Forelimb muscle (tissue), 1 donor: ENCODE measurements at places on chromosomes 6 and 20.

DNA sequence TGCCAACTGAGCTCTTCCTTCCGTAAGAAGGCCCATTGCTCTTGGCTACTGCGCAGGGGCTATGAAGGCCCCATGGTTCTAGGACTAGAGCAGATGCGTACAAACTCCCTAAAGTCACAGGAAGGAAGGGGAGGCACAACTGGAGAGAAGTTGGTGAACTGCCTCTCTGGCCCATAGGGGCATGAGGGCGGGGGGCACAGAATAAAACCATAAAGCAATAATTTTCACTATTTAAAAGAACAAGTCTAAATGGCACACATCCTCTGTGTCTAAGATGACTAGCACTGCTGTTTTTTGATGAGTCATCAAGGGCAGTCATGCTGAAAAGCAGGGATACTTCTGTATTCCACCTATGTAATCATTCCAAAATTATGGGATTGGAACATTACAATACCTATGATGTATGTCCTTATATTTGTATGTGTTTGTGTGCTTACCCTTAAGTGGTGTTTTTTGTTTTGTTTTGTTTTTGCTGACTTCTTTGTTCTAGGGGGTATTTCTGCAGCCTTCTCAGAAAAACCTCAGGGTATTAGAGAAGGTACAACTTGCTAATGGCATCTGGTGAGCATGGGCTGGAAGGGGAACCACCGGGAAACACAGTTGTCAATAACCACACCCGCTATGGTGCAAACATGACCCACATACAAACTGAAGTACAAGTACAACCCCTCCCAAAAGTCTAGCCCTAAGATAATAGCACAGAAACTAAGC, 36.9 kb downstream of the B4GALT5 start:
- DNase-seq, result no peak

- DNase-seq, result no peak
Observed at GRCh38 chr6:15417811-15418210, 171.9 kb downstream of the JARID2 start.

DNA sequence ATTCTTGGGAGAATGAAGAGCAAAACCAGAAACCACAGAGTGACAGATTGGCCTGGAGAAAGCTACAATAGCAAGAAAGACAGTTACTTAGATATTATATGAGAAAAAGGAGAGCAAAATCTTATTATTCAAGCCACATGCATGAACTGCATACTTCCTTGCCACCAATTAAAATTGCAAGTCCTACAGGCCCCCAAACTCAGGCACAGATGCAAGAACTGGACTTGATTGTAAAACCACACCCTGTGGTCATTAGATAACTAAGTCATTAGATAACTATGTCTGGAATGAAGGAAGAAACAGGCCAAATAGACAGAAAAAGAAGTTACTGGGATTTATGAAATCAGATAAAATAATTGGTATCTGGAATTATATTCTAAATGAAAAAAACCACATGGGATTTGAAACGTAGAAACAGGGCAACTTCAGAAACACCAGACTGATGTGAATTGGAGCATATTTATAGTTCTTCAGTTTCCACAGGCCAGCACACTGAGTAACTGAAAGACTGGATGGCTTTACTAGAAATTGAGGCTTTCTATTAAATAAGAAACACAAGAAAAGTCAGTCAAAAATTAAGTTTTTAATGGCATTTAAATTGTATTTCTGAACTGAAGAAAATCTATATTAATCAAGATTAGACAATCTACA, 49.4 kb upstream of the CARMIL1 start:
- DNase-seq, result no peak

- DNase-seq, result no peak
Observed at GRCh38 chr6:24957199-24957598, 21.4 kb upstream of the RIPOR2 start.

GRCh38 chr6:29146179-29146578, 24.5 kb upstream of the OR2J2 start:
- no peak for DNase-seq

DNA sequence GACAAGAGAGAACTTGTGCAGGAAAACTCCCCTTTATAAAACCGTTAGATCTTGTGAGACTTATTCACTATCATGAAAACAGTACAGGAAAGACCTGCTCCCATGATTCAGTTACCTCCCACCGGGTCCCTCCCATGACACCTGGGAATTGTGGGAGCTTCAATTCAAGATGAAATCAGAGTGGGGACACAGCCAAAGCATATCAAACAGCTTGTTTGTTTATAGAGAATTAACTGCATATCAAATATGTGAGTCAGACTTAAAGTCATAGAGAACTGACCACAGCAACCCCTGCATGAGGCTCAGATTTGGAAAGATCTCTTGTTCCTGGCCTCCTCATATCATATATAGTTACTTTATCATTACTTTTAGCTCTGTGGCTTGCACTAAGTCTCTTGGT, 29.1 kb upstream of the HDAC2 start:
- no peak for DNase-seq

- no peak for DNase-seq
Observed at GRCh38 chr6:114714836-114715507, 372.1 kb upstream of the HS3ST5 start.

DNA sequence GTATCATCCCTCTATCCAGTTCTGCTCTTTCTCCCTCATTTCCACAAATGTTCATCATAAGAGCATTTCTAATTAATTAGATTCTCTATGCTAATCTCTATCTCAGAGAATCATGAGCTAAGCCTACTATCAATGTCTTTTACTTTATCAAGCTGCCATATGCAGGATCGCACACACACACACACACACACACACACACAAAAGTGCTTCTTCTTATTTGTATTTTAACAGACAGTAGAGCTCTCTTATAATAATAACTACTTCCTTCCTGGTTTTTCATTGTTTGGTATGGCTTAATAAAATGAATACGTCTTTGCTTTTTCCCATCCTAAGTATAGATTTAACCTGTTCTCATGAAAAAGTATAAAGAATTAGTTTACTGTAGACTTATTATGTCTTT, 170.2 kb downstream of the HAO1 start:
- no peak for DNase-seq

DNA sequence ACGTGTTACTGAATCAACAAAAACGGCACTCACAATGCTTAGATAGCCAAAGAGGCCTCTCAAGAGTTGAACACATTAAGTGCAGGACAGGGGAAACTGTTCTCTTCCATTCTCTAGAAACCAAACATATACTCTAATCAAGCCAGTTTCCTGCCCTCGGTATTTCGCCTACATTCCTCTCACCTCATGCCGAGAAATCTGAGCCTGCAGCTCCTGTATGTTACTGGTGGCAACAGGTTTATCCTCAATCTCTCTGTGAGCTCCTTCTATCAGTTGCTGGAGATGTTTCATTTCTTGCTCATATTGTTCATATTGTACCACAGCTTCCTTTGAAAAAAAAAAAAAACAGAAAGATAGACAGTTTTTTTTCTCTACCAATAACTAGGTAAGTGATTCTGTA, 328.9 kb downstream of the SYNE1 start:
- no peak for DNase-seq

- no peak for DNase-seq
Observed at GRCh38 chr6:53984163-53984562, 127.1 kb upstream of the MLIP start.

DNA sequence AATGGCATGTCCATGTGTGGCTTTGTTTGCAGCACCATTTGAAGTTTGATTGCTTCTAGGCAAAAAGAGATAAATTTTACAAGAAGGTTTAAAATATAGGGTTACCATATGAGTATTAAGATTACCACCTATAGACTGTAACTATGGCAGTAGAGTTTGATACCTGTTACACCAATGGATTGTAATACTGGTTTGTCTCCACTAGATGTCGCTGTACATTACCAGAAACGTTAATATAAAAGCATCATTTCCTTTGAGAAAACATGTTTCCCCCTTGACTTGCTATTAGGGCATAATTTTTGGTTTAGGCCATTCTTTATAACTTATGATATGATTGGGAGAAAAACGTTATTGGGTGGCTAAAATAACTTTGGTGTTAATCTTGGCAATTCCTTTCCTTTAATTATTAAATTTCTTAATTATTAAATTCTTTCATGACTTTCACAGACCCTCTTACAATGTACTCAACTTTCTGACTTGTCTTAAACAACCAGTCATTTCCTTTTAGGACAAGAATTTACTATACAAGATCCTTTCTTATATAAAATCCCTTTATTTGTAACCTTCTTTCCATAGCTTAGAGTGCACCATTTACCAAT, 42.8 kb downstream of the HLA-DPB1 start:
- peak; percentile 17 for DNase-seq

DNA sequence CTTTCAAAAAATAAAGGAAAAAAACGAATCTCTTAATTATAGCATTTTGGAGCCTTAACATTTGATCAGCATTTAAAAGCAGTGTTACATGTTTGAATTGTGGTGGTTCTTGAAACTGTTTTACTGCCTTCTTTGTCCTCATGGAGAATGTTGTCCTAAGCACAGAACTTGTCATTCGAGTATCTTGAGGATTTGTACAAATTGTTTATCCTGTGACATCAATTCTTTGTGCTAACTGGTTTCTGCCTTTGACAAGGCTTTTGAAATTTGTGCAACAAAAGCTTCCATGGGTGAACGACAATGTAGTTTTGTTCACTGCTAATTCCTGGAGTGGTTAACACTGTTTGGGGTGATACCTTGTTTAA, 130.8 kb downstream of the SCAF8 start:
- no peak for DNase-seq

DNA sequence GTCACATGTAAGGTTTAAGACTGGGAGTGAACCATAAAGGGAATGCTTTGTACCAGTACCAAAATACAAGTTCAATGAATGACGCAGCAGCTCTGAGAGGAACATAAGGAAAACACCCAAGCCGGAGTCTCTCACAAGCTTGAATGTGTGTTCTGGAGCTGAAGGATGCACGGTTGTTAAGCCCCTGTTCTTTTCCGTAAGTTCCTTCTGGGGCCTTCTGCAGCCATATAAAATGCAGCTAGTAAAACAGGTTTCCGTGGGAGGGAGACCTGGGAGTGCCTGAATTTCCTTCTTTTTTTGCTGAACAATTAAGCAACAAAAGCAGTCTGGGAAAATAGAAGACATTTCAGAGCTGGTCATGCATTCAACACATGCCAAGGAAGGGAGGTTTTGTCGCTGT, 73.2 kb upstream of the JAG1 start:
- DNase-seq, result no peak

DNA sequence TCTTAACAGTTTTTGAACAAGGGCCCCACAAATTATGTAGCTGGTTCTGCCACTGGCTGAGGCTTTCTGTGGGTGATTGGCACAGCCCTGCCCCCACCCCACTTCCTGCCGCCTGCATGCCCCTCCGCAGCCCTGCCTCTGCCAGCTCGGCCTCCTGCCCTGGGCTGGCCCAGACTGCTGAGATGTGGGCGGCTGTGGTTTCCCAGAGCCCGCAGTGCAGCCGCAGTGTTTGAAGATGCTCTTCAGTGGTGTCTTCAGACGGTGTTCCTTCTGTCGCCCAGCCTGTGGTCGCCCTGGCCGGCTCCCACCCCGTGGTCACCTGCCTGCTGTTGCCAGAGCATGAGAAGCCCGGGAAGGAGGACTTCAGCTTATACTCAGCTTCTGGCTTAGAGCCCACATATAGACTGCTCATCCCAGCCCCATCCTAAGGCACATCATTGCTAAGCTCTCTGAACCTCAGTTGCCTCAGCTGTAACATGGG, 154.3 kb downstream of the VEGFA start:
- no peak for DNase-seq

DNA sequence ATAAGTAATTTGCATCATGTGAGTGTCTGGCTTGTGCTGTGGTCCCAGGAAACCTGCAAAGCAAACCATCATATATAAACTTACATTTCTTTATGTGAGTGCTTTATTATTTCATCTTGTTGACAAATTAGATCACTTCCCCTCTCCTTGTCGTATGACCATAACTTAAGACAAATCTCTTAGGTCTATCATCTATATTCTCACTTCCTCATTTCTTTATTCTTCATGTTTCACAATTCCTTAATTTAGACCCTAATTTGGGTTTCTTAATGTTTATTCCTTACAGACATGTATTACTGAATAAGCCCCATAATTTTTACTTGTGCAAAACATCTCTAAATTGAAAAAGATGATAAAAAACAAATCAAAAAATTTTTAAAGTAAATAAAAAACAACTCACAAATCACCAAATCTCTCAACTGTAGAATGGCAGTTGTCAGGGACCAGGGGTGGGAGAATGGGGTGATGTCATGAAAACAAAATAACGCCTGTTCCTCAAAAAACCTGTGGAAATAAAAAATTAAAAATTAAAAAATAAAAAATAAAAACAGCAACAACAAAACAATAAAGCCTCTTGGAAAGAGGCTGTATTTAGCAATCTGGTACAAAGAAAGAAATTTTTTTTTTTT, 49.5 kb upstream of the FBXO30 start:
- no peak for DNase-seq

- DNase-seq, result no peak
Observed at GRCh38 chr6:107319906-107320530, 139.3 kb downstream of the PDSS2 start.

- DNase-seq, result no peak
Observed at GRCh38 chr6:38593409-38593808, 46.3 kb downstream of the BTBD9 start.

DNA sequence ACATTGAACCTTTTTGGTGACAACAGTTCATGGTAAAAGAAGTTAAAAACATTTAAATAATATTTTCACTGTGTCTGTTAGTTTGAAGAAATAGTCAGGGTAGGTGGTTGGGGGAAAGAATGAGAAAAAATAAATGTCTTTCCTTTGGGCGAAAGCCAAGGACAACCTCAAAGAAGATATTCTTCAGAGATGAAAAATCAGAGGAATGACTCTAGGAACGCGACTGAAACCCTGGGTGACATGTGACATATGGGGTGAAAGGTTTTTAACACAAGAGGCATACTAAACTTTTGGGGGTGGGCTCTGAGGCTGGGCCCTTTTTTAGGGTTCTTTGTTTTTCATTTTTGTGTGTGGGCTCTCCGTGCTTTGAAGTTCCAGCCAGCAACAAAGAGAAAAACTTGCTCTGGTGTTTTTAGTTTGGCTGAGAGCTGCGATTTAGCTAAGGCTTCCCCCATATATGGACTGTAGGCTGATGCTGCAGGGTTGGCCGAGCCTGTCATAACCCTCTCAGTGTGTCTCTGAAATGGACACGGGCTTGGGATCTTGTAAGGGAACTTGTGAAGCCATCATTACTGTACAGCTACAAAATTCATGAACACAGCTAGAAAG, 610.1 kb upstream of the ARID1B start:
- no peak for DNase-seq

DNA sequence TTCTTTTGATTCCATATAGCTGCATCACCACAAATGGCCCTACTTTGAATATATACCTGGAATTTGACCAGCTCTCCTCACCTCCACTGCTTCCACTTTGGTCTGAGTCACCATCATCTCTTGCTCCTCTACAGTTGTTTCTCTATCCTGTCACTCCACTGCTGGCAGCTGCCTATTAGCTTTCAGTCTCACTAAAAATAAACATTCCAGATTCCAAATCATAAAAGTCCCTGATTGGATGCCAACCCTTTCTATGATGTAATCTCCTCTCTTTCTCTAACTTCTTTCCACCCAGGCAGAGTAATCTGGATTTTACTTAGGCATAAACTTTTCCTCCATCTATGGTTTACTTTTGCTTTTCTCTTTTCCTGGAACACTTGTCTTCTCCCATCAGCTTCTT, 49.1 kb downstream of the RFPL4B start:
- no peak for DNase-seq
